ENCODE measurements at places on chromosomes 5 and 9.

DNA sequence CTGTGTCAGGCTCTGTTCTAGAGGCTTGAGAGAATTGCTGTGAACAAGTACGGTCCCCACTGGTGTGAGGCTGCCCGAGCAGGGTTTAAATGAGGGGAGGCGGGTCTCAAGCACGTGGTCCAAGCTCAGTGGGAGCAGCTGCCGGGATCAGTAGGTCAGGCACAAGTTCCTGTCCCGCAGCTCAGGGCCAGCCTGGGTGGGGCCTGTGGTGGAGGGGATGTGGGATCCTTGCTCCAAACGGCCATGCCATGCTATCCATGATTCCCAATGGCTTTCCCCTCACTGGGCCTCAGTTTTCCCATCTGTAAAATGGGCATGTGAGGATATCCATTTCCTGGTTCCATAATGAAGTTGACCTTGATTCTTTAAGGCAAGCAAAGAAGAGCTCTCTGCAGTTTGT is 17.1 kb downstream of the OBP2B start:
- no peak for DNase-seq

DNA sequence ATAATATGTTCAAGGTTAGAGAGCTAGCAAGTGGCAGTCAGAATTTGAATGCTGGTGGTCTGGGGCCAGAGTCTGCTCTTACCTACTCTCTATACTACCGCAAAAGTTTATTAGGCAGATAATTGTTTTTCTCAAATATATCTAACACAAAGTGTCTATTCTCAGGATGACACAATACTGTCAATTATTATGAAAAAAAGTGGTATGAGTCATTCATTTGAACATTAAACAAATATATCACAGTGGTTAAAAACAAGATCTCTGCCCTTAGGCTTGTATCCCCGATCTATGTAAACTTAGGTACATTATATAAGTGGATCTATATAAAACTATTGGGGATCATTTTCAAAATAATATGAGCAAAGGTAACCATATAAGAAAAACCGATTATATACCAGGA is 354.9 kb downstream of the CETN3 start:
- DNase-seq, result no peak

GRCh38 chr5:157108976-157109375 is at the start of gene HAVCR2:
HAVCR2 (minus strand) TSS chr5:157109044; CDS start chr5:157108983, 61 bp downstream.
- no peak for DNase-seq

DNA sequence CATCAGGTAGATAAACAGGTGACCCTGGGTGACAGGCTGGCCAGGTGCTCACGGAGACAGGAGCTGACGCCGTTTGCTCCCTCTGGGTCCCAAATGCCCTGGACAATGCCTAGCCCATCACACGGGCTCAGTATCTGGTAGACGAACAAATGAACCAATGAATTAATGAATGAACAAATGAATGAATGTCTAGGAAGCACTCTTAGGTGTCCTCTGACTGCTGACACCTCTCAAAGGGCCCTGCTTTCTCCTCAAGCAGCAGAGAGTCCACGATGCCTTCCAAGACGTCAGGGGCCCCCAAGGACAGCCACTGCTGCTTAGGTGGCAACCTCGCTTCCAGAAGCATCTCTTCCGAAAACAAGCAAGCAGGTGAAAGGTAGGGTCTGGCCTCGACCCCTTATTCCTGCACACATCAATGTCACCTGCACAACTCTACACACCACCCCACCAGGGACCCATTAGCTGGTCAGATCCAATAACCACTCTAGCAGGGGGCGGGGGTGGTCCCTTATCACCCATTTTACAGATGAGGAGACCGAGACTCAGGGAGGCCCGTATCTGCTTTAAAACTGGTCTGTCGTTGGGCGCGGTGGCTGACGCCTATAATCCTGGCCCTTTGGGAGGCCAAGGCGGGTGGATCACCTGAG is 45.2 kb downstream of the VAV2 start:
- DNase-seq, result no peak

- no peak for DNase-seq
These were observed 95.4 kb downstream of the DAB2IP start for GRCh38 chr9:121746866-121747265.

DNA sequence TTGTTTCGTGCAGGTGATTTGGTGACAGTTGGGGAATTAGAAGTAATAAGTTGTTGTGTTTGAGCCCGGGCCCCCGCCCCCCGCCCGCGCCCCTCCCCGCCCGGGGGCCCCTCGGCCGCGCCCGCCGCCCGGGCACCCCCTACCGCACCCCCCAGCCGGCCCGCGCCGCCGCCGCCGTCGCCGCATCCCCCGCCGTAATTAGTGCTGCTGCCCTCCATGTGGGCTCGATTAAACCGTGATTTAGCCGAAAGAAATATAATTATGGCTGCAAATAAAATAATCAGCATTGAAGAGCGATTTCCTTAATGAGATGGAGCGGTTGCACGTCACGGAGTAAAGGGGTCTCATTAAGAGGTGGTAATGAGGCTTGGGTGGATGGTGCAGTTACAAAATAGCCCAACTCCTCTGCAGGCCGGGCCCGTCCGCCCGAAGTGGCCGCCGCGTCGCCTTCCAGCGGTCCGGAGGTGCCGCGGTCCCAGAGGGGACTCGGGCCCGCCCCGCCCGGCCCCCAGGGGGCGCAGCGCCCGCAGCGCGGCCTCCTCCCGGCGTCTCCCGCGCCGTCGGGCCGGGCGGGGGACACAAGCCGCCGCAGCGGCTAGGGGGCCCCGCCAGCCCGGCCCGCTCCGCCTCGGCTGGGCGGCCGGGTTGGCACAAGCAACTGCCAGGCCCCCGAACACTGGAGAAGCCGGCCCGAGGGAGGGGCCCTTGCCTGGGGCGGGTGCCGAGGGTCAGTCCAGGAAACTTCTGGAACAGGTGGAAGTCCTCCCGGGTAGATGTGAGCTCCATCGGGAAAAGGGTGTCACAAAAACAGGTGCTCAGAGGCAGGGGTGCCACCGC is 6.9 kb upstream of the OTP start:
- no peak for DNase-seq

- no peak for DNase-seq
These were observed 88.2 kb upstream of the OSMR start for GRCh38 chr5:38757451-38758245.

DNA sequence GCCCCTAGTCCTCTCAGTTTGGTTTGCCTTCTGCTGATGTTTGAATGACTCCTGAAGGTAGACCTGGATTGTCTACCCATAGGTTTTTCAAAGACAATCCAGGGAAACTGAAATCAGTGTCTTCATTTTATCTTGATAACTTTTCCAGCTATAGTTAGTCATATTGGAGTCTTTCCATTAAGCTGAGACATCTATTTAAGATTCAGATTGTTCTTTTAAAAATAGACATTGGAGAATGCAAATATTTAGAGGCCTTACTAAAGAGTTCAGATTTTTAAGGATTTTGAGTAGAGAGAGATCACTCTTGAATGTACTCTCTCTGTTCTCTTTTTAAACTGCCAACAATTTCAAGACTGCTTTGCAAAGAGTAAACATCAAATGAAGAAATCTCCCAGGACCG is 69.1 kb downstream of the GDNF start:
- DNase-seq, result no peak

DNA sequence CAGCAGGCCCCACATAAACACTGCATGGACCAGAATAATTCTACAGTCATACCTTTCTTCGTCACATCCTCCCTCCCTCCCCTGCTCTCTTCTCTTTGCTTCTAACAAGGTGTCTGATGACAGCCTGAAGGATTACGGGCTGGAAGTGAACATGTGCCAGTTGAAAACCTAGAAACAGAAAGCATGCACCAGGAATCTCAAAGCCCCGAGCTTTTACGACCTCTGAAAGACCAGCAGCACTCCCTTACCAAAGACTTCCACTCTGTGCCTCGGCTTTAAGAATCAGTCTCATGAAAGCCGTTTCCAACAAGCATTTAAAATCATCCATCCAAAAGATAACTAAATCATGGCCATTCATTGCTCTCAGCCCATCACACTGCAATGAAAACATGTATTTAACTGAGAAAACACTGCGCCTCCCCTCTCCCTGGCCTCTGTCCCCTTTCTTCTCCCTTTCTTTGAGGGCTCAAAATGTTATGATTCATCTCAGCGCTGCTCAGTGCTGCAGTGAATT is 21.3 kb downstream of the MSX2 start:
- DNase-seq, result no peak

DNA sequence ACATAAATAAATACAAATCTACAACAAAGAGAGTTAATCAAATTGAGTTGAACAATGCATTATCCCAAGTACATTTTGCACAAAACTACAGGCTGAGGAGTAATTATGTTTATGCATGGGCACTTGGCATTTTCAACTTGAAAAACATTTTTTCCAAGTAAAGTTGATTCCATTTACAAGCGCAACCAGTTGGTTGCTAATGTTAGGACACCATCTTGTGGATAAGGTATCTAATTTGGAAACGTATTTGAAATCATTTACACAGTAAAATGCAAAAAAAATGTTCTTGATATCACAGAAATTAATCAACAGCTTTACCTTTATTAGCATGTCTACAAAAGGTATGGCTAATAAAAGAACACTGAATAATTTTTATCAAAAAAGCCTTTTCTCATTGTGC is 18.8 kb downstream of the FTMT start:
- DNase-seq, result no peak

DNA sequence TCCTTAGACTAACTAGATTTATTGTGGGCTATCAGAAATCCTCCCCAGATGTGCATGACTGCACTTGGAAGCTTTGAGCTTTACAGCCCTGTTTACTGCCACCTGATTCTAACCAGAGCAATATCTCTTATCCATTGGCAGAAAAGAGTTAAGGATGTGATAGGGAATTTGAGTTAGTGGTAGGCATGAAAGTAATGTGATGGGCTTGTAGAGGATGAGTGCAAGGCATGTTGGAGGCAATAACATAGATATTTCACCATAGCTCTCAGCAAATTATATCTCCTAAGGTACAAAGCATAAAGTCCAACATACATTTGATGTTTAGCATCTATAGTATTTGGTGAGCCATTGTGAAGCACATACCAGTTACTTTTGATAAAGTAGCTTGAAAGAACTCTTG is 103.8 kb downstream of the INVS start:
- DNase-seq, result no peak

- no peak for DNase-seq
These were observed 234.2 kb upstream of the PANK3 start for GRCh38 chr5:168813184-168813968.
